Spinal cord (tissue), 10 donors: ENCODE measurements at places on chromosomes 11 and 22.

DNA sequence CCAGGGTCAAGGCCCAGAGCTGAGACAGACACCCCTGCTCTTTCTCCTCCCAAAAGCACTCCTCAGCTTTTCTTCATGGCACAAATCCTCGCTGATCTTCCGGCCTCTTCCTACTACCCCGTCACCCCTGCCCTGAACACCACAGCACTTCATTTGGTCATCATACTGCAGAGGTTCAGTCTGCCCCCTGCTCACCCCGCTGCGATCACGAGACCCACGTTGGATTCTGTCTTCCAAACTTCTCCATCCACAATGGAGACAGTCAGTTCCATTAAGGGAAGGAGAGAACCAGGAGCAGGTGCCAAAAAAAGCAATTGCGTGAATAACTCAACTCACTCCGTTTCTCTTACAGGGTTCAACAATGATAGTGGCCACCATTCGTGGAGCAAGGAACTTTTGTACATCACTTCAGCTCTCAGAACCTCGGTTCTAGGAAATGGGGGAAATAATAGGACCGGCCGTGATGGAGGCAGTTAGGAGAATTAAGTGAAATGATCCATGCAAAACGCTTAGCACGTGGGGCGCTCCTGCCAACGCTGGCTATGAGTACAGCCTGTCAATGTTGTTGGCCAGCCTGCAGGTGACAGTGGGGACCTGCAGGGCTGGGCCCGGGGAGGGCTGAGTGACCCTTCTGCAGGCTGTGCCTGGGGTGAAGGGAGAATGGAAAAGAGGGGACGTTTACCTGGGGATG, 45.9 kb downstream of the MN1 start:
- no peak for DNase-seq

DNA sequence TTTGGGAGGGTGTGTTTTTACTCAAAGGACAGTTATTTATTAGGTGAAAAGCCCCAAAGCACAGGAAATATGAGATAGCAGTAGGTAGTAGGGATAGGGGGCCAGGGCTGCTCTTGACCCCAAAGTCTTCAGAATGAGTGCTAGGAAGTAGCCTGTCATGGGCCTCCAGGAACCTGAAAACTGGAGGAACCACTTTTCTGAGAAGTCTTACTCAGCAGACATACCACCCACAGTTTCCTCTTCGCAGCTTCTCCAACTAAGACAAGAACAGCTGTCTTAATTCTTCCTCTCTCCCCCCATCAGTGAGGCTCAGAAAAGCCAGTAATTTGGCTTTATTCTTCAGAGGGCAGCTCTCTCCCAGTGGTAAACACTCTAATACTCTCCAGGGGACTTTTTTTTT, 84.0 kb upstream of the CTSC start:
- no peak for DNase-seq

DNA sequence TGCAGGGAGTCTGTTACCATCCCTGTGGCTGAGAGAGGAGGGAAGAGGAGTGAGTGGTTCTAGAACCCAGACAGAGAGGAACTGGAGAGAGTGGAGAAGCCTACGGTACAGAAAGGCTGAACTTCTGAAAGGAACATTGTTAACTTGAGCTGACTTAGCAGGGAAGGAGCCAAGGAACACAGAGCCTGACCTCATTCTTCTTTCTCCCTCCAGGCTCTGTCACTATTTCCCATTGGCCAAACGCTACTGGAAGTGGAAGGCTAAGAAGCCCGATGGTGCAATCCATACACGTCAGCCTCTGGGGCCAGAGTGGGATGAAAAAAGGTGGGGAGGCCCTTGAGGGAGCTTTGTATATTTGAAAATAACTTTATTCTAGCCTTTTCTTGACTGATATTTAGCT, 16.5 kb upstream of the WT1 start:
- no peak for DNase-seq

- DNase-seq, result no peak
Observed at GRCh38 chr22:36910461-36910860, 3.0 kb upstream of the CSF2RB start.

GRCh38 chr11:61870541-61871031, 20.8 kb downstream of the FADS3 start:
- DNase-seq, result no peak

GRCh38 chr11:104198576-104198975, 34.6 kb upstream of the PDGFD start:
- DNase-seq, result no peak

- no peak for DNase-seq
Observed at GRCh38 chr11:118099838-118100556, 13.2 kb upstream of the SMIM35 start.

DNA sequence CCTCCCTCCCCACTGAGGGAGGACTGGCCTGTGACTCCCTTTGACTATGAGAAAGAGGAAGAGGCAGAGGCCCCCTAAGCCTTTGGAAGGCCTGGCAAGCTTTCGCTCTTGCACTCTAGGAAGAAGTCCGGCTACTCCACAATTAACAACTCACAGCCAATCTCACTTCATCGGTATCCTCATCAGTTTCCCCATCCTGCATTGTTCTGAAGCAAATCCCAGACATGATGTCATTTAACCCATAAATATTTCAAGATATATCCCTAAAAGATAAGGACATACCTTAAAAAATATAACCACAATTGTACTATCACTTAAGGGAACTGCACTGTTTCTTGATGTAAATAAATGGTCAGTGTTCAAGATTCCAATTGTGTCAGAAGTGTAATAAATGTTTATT, 63.1 kb downstream of the CWC15 start:
- no peak for DNase-seq

GRCh38 chr11:16278273-16278672, 78.1 kb downstream of the SOX6 start:
- DNase-seq, result no peak

DNA sequence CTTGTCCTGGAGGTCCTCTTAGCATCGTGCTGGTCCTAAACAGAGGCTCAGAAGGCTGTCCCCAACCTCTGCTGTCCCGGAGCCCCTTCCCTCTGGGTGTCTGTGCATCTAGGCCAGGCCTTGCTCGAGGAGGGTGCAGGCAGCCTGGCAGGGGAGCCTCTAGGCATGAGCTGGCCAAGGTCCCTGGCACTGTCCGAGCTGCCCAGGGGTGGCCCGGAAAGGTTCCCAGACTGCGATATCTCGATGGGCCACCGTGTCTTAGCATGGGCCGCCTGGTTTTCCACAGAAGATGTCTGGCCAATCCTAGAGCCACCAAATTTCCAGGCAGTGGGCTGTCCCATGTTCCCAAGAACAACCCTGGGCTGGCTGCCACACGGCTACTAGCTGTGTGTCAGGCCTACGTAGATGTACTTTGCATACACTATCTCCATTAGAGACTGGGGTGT, 24.6 kb upstream of the SMIM38 start:
- no peak for DNase-seq

- no peak for DNase-seq
Observed at GRCh38 chr22:30247974-30248373, 1.4 kb upstream of the LIF start.

DNA sequence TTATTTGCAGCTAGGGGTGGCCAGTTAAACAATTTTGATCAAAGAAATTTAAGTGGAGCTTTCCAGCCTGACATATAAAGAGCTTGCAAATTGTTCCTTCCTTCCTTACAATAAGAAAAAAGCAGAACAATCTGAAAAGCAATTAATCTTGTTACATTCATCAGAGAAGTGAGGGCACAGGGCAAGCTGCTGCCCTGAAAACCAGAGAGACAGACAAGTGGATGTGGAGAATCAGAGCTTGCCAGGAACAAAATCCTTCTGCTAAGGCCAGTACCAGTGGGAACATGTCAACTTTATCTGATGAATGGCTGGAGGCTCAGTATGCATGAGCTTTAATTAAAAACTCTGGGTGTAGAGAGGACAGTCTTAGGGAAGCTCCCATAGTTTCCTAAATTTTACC, 8.8 kb downstream of the CCDC179 start:
- no peak for DNase-seq

GRCh38 chr11:118214210-118214914, 10.4 kb downstream of the JAML start:
- DNase-seq, result no peak

DNA sequence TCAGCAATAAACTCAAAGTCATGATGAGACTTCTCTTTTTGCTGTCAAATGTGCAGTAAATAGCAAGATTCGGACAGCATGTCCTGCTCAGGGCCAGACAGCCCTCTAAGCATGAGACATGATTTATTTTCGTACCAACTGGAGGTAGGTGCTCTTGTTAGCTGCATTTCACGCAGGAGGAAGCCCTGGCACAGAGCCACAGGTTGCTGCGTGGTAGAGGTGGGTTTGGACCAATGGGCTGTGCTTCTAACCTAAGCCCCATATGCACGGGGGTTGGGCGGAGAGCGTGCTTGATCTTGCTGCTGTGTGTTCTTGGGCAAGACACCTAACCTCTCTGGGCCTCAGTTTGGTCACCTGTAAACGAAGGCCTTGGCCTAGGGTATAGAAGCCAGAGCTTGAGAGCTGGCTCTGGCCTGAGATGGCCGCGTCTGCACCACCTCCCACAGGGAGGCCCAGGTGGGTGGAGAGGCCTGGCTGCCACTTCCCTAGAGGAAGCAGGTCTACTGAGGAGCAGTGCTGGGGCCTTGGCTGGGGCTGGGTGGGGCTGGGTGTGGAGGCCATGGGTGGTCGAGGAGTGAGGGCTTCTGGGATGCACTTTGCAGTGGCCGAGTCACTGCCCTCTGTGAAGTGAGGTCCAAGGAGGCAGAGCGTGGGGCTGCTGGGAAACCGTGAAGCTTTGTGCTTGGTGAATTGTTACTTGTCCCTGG, 38.5 kb upstream of the GRAMD4 start:
- DNase-seq, result no peak

DNA sequence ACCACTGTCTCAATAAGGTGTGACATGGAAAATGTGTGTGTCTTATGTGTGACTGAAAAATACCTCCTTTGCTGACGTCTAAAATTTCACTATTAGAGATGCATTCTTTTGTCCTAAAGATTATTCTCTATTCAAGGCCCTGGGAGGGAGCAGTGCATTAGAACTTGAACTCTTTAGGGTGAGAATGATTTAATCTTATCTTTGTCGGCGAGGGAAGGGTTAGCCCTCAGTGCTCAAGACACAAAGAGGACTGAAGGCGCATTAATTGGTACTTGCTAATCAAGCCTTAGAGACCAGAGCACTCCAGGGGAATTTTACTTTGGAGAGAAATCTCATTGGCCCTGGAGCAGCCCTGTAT, 29.8 kb upstream of the PLET1 start:
- DNase-seq, result no peak

- DNase-seq, result no peak
Observed at GRCh38 chr11:214083-214482, 6.6 kb downstream of the RIC8A start.

GRCh38 chr11:101128571-101129202, 926 bp downstream of the PGR start:
- DNase-seq, result no peak

GRCh38 chr11:93686812-93687211, 25.3 kb downstream of the CEP295 start:
- DNase-seq, result no peak

GRCh38 chr22:27989758-27990450, 70.8 kb upstream of the PITPNB start:
- DNase-seq, result no peak

DNA sequence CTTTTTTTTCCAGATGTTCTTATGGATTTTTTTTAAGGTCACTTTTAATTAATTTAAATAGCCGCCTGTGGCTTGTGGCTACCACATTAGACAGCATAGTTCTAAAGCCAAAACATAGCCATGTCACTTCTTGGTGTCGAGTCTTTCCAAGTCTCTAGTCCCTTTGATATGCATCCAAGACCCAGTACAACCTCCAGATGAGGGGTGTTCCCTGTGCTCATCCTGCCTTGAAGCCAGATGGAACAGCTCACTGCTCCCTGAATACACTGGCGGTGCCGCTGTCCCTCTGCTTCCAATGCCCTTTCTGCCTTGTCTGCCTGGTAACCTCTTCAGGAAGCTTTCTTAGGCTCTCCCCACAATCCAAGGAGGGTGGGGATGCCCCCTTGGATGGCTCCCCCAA, 338.0 kb downstream of the TENM4 start:
- DNase-seq, result no peak

- no peak for DNase-seq
Observed at GRCh38 chr11:65899356-65900124, 648 bp downstream of the FOSL1 start.

DNA sequence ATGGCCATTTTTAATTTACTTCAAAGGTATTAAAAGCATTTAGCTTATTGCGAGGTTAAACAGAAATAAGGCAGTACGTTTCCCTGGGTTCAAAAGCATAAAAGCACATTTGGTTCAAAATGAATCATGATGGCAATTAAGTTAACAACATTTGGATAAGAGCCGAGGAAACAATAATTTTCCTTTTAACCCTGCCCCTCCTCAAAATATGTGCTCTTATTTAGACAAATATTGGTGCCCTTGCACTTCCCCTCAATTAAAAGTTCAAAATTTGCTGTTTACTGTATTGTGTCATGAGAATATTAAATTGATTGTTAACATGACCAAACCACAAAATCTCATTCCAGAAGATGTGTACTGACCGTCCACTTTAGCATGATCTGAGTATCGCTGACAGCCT, 48.7 kb downstream of the VSIG10L2 start:
- DNase-seq, result no peak
